ENCODE measurements at places on chromosomes 5 and 9. TPM values are rescaled to one million over a fixed set of nuclear protein-coding genes. Genes with fewer than 3 reads are reported as not detected.

DNA sequence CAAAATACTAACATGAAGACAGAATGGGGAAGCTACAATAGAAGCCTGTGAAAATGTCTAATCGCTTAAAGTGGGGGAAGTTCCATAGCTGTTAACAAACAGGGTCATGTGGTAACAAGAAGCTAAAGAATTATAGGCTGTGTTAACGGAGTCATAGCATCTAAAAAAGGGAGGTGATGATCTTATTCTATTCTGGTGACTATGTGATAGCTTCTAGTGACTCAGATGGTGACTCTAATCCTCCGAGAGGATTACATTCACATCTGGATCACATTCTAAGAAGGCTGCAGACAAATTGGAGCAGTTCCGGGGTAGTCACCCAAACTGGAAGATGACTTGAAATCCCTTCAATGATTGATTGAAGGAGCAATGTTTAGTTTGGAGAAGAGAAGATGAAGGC is 142.1 kb downstream of the LIFR start:
- DNase-seq = no peak

- DNase-seq = no peak
Measured at GRCh38 chr5:34724741-34725140, 68.6 kb downstream of the RAI14 start.

GRCh38 chr5:74422671-74423070 is 217.9 kb downstream of the ENC1 start:
- DNase-seq = no peak

- DNase-seq = no peak
Measured at GRCh38 chr9:9108641-9109040, 1309.1 kb upstream of the DMAC1 start.

The COQ4 gene
- 51.1 TPM for total RNA-seq

- DNase-seq = no peak
Measured at GRCh38 chr5:56055287-56055686, 60.5 kb upstream of the IL6ST start.

The ALDH1A1 gene
- 91.0 TPM for total RNA-seq

- DNase-seq = peak; percentile 76
Measured at GRCh38 chr9:127545196-127546124, 66.6 kb upstream of the STXBP1 start.

DNA sequence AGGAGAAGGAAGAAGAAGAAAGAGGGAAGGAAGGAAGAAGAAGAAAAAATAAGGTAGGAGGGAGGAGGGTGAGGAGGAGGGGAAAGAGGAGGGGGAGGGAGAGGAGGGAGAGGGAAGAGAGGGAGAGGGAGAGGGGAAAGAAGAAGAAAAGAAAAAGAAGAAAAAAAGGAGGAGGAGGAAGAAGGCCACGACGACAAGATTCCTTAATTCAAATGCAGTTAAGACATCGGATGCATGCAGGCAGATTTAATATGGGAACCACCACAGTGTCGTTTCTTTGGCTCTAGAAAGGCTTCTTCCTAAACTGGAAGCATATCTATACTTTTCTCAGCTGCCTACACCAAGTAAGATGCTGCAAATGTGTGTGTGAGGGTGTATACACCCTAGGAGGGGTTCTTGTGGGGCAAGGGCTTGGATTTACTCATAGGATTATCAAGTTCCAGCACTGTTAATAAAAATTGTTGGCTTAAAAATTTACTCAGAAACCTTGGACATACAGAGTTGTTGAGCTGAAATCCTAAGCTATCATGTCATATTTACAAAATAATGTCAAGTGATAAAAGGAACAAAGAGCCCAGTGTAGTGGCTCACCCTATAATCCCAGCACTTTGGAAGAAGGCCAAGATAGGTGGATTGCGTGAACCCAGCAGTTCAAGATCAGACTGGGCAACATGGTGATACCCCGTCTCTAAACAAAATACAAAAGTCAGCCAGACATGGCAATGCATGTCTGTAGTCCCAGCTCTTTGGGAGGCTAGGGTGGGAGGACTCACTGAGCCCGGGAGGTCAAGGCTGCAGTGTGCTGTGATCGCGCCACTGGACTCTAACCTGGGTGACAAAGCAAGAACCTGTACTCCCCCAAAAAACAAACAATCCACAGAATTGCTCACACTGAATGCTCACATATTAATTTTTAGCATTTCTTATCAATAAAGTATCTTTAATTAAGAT is 108.5 kb downstream of the UBAP2 start:
- no peak for DNase-seq

- no peak for DNase-seq
Measured at GRCh38 chr5:179326122-179326927, 18.9 kb downstream of the ADAMTS2 start.

DNA sequence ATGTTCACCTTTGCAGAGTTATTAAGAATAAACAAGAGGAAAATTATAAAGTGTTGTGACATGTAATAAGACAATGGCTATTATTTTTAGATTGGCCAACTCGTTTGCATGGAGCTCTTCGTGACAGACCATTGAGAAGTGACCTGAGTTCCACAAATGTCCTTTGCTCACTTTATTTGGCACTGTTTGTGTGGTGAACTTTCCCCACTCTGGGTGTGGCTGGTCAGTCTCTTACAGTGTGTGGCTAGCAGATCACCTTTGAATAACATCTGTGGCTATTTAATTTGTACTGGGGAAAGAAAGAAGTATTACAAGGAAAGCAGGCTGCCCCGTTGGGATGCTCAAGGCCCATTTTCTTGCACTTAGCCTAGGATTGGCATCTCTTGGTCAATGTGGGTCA is 274.1 kb upstream of the WWC1 start:
- no peak for DNase-seq

The IL33 gene
- total RNA-seq = 5.3 TPM

The SPINK5 gene
- total RNA-seq = 32.6 TPM

GRCh38 chr9:27572918-27573633 is at the start of gene C9orf72:
Gene C9orf72 (minus strand): TSS chr9:27573481. CDS start chr9:27567120, 6,361 bp downstream.
- peak; percentile 76 for DNase-seq

DNA sequence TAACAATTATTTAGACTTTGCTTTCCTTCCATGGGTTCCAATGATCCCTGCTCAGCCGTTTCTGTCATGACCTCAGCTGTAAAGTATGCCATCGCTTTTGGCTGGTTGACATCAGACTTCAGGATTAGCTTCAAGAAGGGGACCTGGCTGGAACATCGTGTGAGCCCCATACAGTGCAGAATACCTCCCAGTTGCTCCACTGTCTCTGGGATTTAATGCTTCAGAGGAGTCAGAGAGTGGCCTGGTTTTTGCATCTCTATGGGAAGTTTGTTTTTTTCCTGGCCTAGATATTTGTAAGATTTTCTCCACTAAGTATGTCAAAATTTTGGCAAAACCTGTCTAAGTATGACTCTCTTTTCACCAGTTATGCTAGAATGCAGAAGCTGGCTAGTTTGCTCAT is 216.9 kb downstream of the GABBR2 start:
- DNase-seq = no peak

DNA sequence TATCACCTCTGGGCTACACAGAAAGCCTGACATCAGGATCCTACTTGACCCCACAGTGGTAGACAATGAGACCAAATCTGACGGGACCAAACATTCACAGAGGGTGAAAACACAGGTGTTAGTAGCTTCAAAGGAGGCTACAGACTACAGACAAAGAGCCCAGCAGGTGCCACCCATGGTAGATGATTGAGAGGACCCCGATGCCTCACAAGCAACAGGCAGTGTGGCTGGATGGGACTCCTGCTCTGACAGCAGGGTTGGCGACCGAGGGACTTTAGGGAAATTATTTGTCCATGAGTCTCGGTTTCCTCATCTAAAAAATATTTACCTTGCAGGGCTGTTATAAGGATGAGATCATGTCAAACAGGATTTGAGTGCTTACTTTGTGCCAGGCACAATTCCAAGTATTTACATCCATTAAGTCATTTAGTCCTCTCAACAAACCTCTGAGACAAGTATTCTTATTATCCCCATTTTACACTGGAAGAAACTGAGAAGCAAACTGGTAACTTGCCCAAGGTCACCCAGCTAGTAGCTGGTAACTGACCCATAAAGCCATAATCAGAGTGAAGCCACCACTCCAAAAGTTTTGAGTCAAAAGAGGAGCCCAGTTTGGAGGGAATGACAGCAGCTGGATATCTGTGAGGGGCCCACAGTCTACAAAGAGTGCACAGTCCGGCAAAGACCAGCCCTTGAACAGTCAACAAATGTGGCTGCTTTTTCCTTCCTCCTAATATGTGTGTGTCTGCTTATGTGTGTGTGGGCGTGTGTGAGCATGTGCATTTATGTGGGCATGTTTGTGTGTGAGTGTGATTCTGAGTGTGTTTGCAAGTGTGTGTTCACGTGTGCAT is 502.0 kb downstream of the BNC2 start:
- DNase-seq = no peak

GRCh38 chr5:73030995-73031394 is 75.2 kb downstream of the FCHO2 start:
- no peak for DNase-seq

DNA sequence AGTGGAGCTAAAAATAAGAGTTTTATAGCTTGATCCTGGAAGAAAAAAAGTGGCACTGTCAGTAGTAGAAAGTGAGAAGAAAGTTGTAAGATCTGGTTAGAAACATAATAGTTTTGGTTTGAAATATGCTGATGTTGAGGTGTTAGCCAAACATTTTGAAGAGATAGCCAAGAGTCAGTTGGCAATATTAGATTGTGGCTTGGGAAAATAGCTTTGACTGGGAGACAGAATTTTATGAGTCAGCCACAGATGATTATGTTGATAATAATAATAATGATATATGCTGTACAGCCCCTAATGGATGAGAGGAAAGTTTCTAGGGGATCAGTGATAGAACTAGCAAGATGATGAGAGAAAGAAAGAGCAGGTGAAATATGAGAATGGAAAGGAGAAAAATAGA is 12.4 kb upstream of the CDH18 start:
- no peak for DNase-seq

The VCP gene
- 167 TPM for total RNA-seq

The AGXT2 gene
- not detected for total RNA-seq

The SPATA31A1 gene
- total RNA-seq = not detected

DNA sequence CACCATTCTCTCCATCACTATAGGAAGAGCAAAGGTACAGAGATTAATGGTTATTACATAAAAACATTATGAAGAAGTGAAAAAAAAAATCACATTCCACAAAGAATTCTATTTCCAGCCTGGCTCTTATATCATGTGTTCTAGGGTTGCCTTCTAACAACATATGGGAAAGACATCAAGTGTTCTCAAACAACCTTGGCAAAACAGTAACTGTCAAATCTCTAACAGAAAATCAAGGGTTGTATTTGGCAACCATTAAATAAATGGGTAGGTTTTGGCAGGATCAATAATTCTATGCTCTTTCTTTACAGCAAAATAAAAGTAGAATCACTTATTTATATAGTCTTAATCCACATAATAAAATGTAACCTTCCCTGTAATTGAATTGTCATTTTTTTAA is 728.9 kb downstream of the MAT2B start:
- DNase-seq = no peak

DNA sequence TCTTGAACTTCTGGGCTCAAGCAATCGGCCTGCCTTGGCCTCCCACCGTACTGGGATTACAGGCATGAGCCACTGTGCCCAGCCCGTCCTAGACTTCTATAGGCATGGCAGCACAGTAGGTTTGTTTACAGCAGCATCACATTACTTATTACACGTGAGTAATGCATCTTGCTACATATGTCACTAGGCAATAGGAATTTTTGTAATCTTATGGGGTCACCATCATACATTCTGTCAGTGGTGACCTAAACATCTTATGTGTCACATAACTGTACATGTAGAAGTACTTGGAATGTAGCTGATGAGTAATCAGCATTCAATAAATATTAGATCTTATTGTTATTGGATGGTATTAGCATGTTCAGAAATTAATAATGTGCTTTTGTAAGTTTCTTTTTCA is 22.9 kb upstream of the ABCA1 start:
- no peak for DNase-seq

- DNase-seq = no peak
Measured at GRCh38 chr5:15943487-15943886, 236.1 kb downstream of the MARCHF11 start.

The INSL4 gene
- not detected for total RNA-seq

The HAPLN1 gene
- 6.7 TPM for total RNA-seq

GRCh38 chr5:143186623-143187022 is 216.9 kb downstream of the NR3C1 start:
- no peak for DNase-seq

The SLC6A19 gene
- total RNA-seq = 72.5 TPM

The HSPB3 gene
- 0.81 TPM for total RNA-seq

- DNase-seq = no peak
Measured at GRCh38 chr5:103410172-103410571, 151.6 kb downstream of the MACIR start.

The CCDC183 gene
- total RNA-seq = 20.6 TPM

The NIM1K gene
- total RNA-seq = 0.20 TPM

- no peak for DNase-seq
Measured at GRCh38 chr9:119337573-119337972, 31.7 kb downstream of the BRINP1 start.

GRCh38 chr9:96425500-96426169 is 7.5 kb upstream of the ZNF367 start:
- DNase-seq = no peak

DNA sequence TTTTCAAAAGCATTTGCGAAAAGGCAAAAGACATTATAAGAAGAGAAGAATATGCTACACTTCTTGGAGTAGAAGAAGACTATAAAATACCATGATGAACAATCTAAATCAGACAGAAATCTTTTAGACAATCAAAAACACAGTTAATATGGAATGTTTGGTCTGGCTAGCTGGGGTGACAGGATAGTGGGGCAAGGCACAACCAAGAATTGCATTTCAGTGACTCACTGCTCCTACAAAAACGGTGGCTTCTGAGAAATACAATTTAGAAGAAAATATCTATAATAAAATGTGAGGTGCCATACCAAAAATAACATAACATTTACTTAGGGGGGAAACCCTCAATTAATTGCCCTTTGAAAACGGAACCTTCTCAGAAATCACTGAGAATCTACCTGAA is 363.4 kb downstream of the NPR3 start:
- DNase-seq = no peak

The NKD2 gene
- 1.6 TPM for total RNA-seq

DNA sequence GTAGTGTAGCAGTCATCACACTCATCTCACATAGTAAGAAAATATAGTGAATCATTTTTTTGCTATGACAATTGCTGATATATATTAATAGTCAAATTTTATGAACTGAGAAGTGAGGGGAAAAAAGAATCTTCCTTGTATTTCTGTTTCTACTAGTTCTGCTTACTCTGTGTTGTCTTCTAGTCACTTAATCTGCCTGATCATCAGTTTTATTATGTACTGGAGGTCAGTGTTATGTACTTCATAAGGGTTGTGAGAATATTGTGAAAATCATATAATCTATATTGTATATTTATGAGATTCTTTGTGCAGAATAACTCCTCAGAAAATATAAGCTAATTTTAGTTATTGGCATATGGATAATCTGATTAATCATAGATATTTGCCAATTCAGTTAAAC is 546.9 kb upstream of the RIOK2 start:
- DNase-seq = no peak

GRCh38 chr9:86321373-86321772 is 32.8 kb downstream of the TUT7 start:
- DNase-seq = no peak

DNA sequence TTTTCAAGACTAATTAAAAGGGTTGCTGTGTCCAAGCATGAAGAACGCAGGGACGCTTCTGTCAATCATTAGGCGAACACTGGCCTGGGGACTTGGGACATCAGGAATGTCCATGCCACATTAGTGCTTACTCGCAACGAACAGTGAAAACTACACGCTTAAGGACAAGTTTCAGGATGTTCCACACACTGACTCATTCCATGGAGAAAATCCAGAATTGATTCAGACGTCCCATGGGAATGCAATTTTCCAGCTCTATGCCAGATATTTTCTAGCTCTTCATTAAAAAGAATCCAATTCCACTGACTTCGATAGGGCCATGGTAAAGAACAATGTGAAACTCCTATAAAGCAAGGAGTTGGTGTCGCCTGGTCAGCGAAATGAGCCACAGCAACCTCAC is 98.2 kb downstream of the CAMSAP1 start:
- DNase-seq = no peak

The GPRIN1 gene
- total RNA-seq = 1.9 TPM
